ENCODE measurements at places on chromosomes 3 and 15. TPM values are rescaled to one million over a fixed set of nuclear protein-coding genes. Genes with fewer than 3 reads are reported as not detected.
A peak's percentile ranks its signal among the peaks of the same experiment; 100 is the strongest.

CLDN16 gene
- not detected for total RNA-seq

BDH1 gene
- total RNA-seq = 75.8 TPM

DNA sequence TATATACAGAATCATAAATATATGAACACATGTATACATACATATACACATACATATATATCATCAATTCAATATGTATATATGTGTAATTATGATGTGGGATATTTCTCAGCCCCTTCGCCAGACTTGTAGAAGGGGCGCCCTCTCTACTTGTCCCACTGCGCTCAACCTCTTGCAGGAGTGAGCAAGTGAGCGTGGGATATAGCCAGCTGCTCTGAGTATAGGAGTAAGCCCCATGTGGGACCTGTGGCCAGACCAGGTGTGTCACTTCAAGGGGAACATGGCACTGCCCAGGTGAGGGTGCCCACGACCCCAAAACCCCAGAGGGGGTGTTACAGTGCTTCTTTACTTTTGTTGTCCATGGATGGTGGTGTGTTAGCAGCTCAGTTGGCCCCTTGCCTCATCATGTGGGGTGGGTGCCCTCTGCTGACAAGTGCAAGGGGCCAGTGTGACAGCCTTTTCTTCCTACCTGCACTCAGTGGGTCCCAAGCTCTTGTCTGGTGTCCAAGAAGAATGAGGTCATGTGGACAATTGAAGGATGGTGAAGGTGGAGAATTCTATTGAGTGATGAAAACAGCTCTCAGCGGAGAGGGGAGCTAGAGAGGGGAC is 304.1 kb downstream of the UNC13C start:
- no peak for DNase-seq

GRCh38 chr3:194632809-194633348 is 340 bp downstream of the TMEM44 start:
- peak; percentile 48 for DNase-seq

- DNase-seq = no peak
Observed at GRCh38 chr3:88013592-88013991, 45.2 kb downstream of the CGGBP1 start.

Data from activated CD8-positive, alpha-beta memory T cell treated with anti-CD3 and anti-CD28 coated beads, Interleukin-2, amount 10 ng/mL, durations not matched to agents 7 days and 5 days (primary cell).